ENCODE measurements at places on chromosomes 3 and 15.

- peak; percentile 37 for DNase-seq
Measured at GRCh38 chr3:110521019-110521418, 550.6 kb upstream of the NECTIN3 start.

GRCh38 chr3:85090495-85090894 is 131.7 kb downstream of the CADM2 start:
- DNase-seq, result no peak

DNA sequence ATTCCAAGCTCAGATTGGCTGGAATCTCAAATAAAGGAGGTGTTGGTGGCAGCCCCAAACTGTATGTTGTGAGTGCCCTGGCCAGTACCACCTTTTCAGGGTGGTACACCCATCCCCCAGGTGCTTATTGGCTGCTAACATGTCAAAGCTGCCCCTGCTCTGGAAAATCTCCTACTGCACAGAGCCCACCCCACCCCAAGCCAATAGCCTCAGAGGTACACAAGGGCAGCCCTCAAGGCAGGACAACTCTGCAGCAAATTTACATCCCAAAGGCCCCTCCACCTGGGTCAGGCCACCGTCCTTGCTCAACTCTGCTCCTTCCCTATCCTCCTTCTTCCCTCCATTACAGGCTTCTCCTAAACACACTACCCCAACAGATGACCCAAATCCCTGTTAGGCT is 37.1 kb upstream of the LYZL4 start:
- no peak for DNase-seq

GRCh38 chr15:73346735-73347312 is 21.9 kb downstream of the HCN4 start:
- peak; percentile 35 for DNase-seq

DNA sequence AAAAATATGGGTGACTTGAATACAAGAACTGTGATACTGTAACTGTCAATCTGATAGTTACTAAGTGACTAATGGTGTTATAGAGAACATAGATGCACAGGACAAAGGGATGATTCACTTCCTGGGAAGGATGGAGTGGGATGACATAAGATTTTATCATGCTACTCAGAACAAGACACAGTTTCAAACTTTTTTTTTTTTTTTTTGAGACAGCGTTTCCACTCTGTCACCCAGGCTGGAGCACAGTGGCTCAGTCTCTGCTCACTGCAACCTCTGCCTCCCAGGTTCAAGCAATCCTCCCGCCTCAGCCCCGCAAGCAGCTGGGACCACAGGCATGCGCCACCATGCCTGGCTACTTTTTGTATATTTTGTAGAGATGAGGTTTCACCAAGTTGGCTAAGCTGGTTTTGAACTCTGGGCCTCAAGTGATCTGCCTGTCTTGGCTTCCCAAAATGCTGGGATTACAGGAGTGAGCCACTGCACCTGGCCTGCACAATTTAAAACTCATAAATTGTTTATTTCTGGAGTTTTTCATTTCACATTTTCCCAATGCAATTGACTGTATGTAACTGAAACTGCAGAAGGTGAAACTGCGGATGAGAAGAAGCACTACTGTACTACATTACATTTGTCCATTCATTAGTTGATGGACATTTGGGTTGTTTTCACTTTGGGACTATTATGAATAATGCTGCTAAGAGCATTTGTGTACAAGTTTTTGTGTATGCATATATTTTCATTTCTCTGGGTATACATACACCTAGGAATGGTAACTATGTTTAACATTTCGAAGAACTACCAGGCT is 40.6 kb downstream of the ADIPOQ start:
- peak; percentile 71 for DNase-seq

- DNase-seq, result no peak
Measured at GRCh38 chr3:138829097-138829496, 5.6 kb downstream of the PIK3CB start.

- DNase-seq, result no peak
Measured at GRCh38 chr3:160929595-160929994, 173.6 kb downstream of the PPM1L start.

- no peak for DNase-seq
Measured at GRCh38 chr3:134004841-134005240, 24.9 kb downstream of the SLCO2A1 start.

DNA sequence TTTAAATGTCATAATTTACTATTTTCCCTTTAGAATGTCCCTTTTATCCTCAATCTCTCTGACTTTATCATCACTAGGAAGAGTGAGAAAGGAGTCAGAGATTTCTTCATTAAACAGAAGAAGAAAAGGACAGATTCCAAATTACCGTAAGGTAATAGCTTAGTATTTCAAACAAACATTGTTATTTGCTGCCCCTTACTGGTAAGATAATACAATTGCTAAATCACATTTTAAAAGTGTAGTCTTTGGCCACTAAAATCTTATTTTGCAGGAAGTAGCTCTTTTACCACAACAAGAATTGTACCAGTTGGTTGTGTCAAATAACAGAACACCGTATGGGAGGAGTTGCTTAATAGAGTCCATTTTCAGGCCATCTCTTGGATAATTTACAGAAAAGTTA is 53.7 kb downstream of the CGGBP1 start:
- peak; percentile 71 for DNase-seq

- no peak for DNase-seq
Measured at GRCh38 chr3:32821686-32822296, 4.0 kb downstream of the TRIM71 start.

DNA sequence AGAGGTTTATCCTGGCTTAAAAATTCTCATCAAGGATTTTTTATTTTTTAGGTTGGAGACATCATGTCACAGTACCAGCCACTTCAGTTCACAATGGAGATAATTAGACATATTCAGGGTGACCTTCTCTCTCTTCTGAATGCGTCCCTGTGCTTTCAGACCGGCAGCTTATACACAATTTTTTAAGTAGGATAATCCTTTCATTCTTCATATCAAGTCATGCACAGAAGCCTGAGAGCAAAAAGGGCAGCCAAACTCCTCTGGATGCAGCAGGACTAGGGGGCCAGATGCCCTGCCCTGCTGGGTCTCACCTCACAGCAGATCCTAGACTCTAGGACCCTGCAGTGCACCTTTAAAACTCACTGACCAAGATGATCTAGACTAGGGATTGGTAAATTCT is 210.4 kb downstream of the ERC2 start:
- no peak for DNase-seq

DNA sequence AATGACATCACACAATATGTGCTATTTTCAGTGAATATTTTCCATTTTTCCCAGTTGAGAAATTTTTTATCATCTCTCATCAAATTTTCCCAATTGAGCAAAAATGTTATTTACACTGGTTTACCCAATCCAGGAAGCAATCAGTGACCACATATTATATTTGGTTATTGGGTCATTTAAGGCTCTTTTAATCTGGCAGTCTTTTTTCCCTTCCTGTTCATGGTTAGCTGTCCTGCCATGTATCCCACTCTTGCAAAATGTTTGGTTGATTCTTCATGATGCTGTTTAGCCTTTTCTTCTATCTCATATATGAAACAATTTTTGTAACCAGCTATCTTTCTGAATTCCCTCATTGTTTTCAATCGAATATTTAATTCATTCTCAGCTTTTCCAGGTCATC is 626.0 kb downstream of the RBMS3 start:
- no peak for DNase-seq

DNA sequence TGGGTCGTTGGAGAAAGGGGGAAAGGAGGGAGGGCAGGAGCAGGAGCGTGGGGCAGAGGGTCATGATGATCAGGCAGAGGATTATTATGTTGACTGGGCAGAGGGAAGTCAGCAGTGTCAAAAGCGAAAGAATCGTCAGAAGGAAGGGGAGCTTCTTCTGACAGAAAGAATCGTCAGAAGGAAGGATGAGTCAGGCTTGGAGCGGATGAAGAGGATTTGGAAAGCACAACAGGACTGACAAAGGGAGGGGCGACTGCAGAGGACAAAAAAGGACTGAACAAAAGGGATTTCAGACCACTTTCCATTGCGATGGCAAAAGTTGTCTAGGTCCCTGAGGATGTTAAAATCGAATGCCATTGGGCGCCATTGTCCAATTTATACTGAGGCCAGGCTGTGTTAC is 1053.5 kb downstream of the SI start:
- no peak for DNase-seq

DNA sequence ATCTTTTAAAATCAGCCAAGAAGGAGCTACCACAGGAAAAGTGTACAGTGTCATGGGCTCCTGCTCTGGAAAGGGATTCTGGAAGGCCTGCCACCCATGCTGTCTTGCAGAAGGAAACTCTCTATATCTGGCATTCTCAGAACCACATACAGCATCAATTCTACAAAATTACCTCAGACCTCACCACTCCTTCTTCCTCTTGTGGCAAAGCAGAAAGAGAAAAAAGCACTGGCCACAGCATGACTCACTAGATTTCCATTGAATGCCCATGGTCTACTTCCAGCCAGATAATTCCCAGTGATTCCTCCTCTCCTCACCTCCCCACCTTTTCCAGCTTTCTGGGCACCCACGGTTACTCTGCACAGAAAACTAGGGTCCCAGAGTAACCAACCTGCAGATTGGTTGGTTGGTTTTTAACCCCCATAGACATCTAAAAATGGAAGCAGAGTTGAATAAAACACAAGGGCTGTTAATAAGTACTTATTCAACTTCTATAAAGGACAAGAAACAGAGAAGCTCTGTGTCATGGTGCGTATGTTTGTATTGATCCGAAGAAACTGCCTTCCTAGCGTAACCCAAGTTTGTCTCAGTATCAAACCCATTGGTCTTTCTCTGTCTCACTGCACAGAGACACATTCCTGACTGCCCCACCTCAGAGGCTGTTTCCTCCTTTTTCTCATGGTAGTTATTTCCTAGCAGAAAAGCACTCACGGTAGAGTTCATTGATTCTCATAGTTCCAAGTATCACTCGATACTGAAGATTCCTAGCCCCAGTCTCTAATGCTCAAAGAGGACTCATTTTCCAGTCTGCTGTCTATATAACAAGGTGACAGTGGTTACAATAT is 67.7 kb downstream of the LDHAL6B start:
- peak; percentile 14 for DNase-seq

- no peak for DNase-seq
Measured at GRCh38 chr3:58143417-58144055, 67.2 kb downstream of the DNASE1L3 start.

DNA sequence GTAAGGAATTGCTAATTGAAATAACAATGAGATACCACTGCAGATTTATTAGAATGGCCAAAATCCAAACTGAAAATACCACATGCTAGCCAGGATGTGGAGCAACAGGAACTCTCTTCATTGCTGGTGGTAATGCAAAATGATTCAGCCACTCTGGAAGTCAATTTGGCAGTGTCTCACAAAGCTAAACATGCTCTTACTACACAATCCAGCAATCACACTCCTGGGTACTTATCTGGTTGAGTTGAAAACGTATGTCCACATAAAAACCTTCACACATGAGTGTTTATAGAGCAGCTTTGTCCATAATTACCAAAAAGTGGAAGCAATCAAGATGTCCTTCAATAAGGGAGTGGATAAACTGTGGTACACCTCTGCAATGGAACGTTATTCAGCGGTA is 113.3 kb downstream of the SMAD6 start:
- DNase-seq, result no peak

DNA sequence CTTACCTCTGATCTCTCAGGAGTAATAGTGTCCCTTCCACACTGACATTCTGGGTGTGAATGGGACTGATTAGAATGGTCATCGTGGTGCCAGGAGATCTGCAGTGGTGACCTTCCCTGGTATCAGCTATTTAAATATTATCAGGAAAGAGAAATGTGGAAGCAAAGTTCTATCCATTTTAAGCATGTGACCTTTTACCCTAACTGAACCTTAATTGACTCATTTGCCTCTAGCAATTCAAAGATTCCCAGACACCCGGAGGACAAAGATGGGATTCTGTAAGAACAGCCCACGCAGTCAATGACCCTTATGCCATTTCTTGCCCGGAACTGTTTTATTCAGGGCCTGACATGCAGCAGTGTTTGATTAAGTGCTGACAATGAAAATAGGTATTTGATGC is 10.3 kb downstream of the LIPC start:
- no peak for DNase-seq

- peak; percentile 34 for DNase-seq
Measured at GRCh38 chr3:44685128-44685800, 27.2 kb upstream of the ZNF502 start.

GRCh38 chr3:4562595-4562994 is 69.4 kb downstream of the ITPR1 start:
- no peak for DNase-seq

DNA sequence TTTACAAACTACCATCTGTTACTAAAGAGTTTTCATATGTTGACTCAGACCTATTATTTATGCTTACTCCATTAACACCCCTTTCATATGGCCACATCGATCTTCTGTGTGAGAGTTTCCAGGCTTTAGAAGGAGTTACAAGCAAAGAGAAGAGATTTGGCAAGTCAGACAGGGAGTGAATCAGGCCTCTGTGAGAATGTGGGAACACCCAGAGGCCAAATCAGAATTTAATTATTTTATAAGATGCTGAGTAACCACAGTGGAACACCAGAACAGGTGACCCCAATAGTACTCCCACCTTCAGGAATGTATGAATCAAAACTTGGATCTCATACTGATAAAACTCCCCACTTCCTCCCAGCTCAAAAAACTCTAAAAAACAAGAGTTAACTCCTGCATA is 42.0 kb downstream of the IFT57 start:
- DNase-seq, result no peak

DNA sequence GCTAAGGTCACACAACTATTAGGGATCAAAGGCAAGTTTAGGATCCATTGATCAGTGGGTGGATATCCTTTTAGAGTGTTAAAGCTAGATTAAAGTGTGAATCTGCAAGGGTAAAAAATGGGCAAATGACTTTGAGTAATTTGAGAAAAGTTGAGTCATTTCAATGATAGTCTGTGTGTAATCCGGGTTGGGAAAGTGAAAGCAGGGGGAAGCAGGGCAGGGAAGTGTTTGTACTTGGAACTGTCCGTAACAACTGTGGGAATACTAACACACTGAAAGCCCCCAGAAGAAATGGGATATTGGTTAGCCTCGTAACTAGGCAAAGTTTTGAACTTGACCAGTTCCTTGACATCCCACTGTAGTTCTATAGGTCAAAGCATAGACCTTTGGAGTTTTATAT is 187.2 kb upstream of the SLITRK3 start:
- DNase-seq, result no peak

DNA sequence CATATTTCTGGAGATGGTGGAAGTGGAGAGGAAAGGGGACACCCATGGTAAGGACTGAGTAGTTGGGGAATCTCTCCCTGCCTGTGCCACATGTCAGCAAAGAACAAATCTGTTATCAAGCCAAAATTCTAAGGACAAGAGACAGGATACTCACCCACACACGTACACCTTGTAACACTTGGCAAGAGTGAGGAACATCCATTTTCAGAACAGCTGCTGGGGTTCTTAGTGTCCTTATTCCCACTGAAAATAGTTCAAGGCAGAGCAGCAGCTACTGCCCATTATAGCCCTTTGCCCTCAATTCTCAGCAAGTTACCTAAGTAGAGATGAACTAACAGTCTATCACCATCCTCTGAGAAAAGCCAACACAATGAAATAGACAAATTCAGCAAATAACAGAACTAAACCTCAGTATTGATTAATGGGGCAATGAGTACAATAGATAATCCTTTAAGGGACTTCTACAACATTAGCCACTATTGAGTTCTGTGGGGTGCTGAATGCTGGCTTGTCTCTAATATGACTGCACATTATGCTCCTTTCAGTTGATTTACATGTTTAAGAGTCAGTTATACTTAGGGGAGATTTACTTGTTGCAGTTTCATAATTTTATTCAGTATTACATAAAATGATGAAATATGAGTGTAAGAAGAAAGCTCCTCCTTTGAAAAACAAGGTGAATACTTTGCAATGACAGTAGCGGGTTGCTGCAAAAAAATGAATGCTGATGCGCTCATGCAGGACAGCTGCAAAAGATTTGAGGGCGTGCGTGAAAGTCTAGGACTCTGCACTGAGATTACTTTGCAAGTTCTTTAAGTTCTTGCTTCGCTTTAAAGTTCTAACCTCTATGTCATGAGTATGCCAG is 22.4 kb downstream of the SENP5 start:
- DNase-seq, result no peak

GRCh38 chr15:35440265-35440664 is 105.7 kb downstream of the DPH6 start:
- DNase-seq, result no peak

All from hematopoietic multipotent progenitor cell treated with erythropoietin and hydrocortisone succinate and interleukin-3 and kit ligand, for 8 days (in vitro differentiated cells).